ENCODE measurements at places on chromosomes 2 and 18.

DNA sequence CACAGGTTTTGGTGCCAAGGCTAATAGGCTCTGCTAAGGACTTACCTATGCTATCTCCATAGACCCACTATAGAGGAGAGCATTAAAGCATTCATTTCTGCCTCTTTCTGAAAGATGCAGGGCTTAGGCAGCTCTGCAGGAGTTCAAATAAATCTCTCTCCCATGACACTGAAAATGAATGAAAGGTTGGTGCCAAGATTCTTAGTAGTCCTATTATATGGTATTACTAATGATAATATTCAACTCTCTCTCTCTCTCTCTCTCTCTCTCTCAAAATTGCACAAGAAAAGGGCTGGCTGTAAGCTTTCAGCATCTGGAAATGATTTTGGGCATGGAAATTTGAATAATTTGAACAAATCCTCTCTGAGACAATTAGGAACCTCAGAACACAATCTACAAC, 433.7 kb downstream of the MBD2 start:
- DNase-seq: no peak

GRCh38 chr2:174914853-174915760, 90.1 kb downstream of the CHN1 start:
- DNase-seq: peak; percentile 30

- no peak for DNase-seq
Observed at GRCh38 chr2:173571887-173572680, 217.4 kb downstream of the CDCA7 start.

- no peak for DNase-seq
Observed at GRCh38 chr2:228548230-228548629, 366.7 kb upstream of the SPHKAP start.

DNA sequence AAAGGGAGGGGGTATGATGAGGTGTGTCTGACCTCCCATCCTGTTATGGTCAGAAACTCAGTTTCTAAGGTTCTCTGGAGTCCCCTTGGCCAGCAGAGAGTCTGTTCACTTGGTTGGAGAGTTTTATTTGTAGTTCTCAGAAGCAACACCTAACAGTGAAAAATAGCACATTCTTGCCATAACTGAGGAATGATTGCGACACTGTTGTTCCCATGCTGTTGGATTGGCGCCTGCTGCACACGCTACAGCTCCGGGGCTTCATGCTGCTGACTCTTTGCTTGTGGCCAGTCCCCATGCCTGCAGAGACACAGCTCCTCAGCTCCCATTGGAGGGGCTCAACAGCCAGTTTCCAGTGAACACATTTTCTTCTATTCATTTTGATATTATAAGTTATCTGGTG, 42.1 kb downstream of the TPGS2 start:
- DNase-seq: no peak

- DNase-seq: no peak
Observed at GRCh38 chr2:235641956-235642355, 148.1 kb downstream of the AGAP1 start.

GRCh38 chr2:237968048-237968862, 1.4 kb downstream of the UBE2F start:
- no peak for DNase-seq

GRCh38 chr2:87996570-87996969, 19.8 kb downstream of the RNU2-63P start:
- DNase-seq: no peak

DNA sequence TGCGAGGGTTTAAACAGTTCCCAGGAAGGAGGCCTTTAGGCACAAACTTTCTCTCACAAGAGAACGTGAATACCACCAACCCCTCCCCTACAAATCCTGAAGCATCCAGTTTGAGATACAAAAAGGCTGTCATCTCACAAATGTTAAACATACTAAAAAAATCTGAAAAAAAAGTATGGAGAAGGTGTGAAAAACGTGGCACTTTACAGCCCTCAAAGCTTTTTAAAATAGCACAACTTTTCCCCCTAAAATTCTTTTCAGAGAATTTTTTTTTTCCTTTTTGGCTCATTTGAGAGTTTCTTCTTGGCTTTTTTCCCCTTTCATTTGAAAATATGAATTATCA, 10.1 kb downstream of the ZEB2 start:
- no peak for DNase-seq

DNA sequence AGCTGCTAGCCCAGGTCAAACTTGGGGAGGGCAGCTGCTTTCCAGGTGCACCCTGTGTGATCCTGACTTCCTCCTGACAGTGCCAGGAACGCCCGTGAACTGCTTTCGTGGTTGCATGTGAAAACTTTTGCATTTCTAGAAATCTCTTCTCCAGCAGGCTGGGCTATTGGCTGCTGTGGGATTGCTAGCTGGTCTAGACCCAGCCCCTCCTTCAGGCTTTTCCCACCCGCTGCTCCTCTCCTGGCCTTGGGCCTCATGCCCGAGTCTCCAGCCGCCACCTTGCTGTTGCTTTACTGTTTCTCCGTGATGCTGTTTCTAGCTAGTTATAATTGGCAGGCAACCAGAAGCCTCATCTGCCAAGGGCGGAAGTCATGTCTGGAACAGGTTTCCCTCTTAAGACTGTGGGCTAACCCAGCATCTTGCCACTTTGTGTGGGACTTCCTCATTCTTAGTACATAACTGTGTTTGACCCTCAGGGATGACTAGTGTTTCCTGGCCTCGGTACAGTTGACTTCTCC, 27.0 kb upstream of the MGAT4A start:
- no peak for DNase-seq

- DNase-seq: no peak
Observed at GRCh38 chr2:128941751-128942150, 623.1 kb upstream of the HS6ST1 start.

DNA sequence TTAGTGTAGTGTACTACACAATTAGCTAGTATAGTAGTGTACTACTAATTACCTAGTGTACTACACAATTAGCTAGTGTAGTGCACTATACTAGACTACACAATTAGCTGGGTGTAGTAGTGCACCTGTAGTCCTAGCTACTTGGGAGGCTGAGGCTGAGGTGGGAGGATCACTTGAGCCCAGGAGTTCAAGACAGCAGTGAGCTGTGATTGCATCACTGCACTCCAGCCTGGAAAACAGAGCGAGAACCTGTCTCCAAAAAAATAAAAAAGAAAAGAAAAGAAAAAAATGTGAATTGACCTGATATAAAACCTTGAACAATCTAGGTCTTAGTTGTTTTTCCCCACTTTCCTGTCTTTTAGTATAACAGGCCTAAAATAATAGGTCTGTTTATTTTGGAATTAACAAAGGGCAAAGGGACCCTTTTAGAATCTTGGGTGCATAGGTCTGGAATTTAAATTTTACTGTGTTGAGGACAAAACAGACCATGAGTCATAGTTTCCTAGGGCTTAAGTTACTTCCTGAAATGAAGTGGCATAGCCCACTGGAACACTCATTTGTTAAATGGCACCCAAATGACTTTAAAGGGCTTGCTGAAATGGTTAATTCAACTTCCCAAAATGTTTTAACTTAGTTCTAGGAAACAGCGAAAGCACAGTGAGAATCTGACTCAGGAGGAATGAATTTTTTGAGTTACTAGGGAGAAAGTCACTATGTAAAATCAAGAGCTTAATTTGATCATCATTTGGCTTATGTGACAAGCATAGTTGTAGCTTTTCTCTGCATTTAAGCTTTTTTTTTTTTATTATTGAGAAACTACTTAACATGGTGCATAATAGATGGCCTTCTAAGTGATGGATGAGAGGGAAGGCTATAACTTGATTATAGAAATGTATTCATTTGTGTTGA, 50.7 kb upstream of the ARL5A start:
- DNase-seq: no peak

DNA sequence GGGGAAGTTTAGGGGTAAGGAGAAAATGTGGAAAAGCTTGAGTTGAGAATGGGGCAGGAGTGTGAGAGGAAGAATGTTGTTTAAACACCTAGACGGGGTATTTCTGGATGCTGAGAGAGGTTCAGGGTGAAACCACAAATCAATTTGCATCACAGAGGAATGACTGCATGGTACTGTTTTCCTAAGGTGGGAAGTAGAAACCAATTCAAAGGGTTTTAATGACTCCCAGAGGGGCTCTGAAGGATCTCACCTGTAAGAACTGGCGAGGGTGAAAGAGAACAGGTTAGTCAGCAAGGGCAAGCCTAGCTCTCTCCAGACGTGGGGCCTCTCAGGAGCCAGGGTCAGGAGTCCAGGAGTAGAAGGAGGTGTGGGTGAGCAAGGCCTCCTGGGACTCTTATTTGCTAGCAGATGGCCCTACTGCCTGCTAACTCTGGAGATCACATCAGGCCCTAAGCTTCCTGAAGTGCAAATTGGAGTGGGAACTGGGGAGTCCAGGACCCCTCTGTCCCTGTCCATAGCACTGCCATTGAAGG, 133.0 kb upstream of the CELF4 start:
- DNase-seq: no peak

GRCh38 chr2:98518101-98518500, 73.4 kb downstream of the INPP4A start:
- no peak for DNase-seq

All from omental fat pad (tissue), 4 donors.